ENCODE measurements at places on chromosomes 6 and 20.

DNA sequence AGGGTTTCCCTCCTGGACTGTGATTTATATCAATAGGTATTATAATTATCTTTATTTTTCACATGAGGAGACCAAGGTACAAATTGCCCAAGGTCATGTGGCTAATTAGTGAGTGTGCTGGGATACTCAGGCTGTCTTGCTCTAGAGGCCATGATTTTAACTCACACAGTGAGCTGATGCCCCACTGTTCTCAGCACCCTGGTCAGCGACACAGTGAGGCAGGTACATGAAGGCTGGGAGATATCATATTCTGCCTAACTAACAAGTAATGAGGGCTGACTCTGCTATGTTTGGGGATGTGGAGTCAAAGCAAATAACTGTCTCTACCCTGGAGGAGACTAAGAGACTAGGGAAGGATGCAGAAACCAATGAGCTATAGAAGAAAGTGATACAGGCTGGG lies 501.1 kb downstream of the PTPRT start:
- DNase-seq, result no peak

DNA sequence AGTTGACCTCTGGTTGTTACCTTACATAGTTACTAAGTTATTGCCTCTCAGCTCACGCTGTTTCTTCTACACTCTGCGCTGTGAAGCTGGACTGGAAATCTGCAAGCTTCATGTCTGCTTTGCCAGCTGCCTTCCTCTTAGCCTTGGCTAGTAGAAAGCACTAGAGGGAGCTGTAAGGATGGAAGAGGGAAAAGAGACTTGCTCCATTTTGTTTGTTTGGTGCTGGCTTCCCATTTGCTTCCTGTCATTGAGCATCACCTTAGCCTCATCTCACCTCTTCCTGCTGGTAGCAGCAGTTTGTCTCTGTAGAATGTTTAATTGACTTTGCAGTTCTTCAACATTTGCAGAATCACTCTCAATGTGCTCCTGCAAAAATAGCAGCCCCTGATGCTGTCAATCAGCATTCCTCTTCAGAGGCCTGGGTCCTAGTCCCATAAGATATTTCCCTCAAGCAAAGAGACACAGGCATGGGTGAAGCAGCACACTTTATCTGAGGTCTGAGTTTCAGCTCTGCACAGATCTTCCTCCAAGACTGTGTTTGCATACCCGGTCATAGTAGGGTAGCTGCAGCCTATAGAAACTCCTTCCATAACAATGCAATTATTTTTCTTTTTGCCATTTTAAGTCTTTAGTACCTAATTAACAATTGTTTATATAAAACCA lies 302.2 kb upstream of the EPHA7 start:
- no peak for DNase-seq

GRCh38 chr6:34055223-34055933 lies 90.5 kb downstream of the GRM4 start:
- DNase-seq, result peak; percentile 47

- DNase-seq, result no peak
These were observed 43.5 kb downstream of the CARMIL1 start for GRCh38 chr6:25322692-25323091.

DNA sequence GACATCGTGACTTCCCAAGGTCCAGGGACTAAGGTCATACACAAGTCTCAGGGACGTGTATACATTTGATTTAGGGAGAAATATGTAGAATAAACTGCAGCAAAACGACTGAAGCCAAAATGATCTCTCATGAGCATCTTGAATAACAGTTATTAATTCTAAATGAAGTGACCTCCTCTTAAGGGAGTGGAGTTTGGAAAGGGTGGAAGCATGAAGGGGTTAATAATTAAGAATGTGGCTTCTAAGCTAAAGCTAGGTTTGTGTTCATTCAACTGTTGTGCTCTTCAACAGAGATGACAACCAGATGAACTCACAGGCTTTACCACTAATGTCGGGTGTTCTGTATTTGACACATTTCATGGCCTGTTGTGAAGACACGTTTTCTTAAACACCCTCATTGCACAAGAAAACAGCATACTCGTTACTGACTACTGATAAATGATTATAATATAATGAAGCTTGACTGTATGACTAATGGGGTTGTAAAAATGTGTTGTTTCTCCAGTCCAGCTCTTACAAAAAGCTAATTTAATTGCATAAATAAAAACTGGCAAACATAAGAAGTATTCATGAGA lies 1.5 kb downstream of the PPP1R14C start:
- DNase-seq, result no peak

DNA sequence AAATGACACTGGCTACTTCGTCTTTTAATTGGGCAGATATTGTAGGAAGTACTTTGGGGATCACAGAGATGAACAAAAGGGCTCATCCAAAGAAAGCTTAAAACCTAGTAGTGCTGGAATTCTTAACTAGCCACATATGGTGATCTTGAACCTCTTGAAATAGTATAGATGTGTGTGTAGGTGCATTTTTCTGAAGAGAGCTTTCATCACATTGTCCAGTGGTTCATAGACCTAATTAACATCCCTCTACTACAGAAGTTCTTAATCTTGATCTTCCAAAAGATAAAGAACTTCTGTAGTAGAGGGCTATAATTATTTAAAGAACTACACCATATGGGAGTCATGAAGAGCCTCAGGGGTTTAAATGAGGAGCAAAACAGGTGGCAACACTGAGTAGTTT lies 2.3 kb upstream of the PRIM2 start:
- no peak for DNase-seq

GRCh38 chr20:44765701-44766347 lies 20.2 kb downstream of the KCNK15 start:
- no peak for DNase-seq

- DNase-seq, result no peak
These were observed 618.0 kb upstream of the FLRT3 start for GRCh38 chr20:14955399-14955798.

DNA sequence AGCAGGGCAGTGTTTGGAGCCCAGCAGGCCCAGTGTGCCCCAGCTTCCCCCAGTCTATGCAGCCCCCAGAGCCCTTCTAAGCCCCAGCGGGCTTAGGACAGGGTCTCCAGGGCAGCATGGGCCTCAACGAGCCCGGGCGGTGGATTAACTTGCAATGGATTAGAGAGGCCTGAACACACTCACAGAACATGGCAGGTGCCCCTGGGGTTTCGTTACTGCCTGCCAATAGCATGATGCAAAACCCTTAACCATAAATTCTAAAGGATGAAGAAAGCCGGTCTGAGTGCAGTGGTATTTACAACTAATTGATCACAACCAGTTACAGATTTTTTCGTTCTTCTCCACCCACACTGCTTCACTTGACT lies 18.9 kb downstream of the ENTPD6 start:
- no peak for DNase-seq

GRCh38 chr6:148924226-148925012 lies 177.6 kb downstream of the UST start:
- no peak for DNase-seq

- no peak for DNase-seq
These were observed 103.8 kb upstream of the BEND6 start for GRCh38 chr6:56851074-56851473.

- DNase-seq, result no peak
These were observed 358.4 kb upstream of the SOX4 start for GRCh38 chr6:21235162-21235561.

- no peak for DNase-seq
These were observed 746 bp downstream of the NUP153 start for GRCh38 chr6:17705778-17706579.

DNA sequence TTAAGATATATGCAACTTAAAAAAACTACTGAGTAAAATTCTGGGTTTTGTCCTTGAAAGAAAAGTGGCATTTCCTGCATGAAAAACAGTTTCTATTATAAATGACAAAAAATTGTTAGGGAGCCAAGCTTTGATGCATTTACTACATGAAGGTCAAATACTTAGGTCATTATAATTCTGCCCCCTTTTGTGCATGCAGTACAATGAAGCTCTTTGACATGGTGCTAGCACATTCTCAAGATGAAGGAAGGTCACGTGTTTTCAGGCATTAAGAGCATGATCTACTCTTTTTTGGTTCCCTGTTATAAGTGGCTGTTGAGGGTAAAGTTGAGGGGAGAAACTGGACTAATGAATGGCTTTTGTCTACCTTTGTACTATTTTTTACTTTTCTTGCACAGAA lies 72.7 kb downstream of the FOXO3 start:
- no peak for DNase-seq

DNA sequence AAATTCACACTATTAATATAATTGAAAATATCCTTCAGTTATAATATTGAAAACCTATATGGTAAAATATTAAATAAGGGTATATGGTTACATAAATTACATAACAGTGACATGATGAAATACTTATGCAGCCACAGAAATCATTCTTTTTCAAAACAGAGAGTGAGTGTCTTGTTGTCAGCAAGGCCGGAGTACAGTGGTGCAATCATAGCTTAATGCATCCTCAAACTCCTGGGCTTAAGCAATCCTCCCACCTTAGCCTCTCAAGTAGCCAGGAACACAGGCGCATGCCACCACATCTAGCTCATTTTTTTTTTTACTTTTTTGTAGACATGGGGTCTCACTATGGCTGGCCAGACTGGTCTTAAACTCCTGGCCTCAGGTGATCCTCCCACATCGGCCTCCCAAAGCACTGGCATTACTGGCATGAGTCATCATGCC lies 40.4 kb downstream of the FAM8A1 start:
- no peak for DNase-seq

DNA sequence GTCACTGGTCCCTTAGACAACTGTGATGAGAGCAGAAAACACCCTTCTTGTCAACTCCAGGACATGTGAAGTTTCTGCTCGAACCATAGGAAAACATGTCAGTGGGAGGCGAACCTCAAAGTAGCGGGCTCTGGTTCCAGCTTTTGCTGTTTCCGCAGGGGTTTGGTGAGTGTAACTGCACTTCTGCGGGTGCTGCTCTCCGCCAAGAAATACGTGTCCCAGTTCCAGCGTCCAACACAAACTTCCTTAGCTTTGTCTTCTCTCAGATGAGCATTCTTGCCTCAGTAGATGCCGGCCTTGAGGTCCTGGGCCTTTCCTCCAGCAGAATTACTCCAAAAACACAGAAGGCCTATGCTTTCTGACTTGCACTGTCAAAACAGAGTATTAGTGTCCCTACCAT lies 156.3 kb downstream of the FNDC1 start:
- DNase-seq, result no peak

DNA sequence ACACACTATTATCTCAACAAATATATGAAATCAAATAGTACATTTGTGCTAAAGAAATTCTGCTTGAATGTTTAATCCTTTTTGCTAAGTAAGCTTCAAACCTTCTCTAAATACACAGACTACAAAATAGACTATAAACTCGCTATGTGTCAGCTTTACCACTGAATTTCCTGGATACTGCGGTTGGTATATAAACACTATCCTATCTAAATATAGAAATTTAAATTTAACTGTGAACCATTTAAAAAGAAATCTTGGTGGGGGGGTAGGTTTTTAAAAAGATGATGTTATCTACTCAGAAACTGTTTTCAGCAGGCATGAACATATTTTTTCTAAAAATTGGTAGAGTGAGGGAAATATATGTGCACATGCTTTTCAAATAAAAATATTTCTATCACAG lies 306.5 kb upstream of the RUNX2 start:
- no peak for DNase-seq

DNA sequence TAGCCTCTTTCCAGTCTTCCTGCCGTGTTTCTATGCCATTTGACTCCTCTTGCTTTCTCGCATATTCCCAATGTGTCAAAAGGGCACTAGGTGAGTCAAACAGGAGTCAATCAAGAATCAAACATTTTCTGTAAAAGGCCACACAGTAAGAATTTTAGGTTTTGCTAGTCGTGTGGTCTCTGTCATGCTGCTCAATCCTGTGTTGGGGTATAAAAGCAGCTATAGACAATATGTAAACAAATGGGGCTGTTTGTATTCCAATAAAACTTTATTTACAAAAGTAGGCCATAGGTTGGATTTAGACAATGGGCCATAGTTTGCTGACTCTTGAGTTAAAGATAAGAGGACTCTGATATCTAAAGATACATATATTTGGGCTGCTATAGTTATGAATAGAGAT lies 235.4 kb upstream of the BTBD3 start:
- DNase-seq, result no peak

- DNase-seq, result no peak
These were observed 697 bp downstream of the PPT2 start for GRCh38 chr6:32154514-32155161.

DNA sequence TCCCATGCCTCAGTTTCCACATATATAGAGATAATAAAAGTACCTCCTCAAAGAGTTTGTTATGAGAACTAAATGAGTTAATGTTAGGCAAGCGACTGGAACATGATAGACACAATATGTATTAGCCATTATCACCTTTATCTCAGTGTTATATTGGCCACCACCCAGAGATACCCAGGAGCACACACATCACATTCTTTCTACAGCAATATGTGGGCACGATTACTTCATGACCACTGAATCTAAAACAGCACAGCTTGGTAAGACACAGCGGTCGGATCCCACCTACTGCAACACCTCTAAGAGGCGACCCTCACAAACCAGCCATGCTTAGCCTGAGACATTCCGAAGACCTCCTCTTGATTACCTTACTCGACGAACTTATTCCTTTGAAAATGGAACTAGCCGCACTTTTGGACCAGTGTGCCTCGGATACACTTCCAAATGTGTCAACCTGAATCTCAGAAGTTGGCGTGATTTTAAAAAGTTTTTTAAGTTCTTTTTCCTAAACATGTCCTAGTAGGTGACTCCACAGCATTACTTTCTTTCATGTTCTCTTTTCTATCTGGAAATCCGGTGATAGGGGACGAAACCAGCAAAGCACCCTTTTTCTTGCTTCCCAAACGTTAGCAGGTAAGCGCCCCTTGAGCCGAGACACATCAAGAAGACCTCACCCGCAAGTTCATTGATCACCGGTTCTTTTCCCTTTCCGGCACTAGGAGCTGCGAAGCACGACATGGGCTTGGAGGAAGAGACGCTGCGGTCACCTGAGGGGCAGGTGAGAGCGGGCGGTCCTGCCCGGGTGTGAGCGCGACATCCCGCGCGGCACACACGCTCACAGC lies 923 bp downstream of the GMDS start:
- DNase-seq, result no peak

GRCh38 chr6:13484827-13485226 lies 2.6 kb downstream of the GFOD1 start:
- DNase-seq, result no peak

GRCh38 chr6:158706369-158706982 lies 56.6 kb downstream of the SYTL3 start:
- DNase-seq, result no peak

- DNase-seq, result no peak
These were observed 40.3 kb downstream of the NCR2 start for GRCh38 chr6:41375598-41376151.

Data from hypothalamus (tissue), 51 donors.